ENCODE measurements at places on chromosomes 7 and 10. TPM values are rescaled to one million over a fixed set of nuclear protein-coding genes. Genes with fewer than 3 reads are reported as not detected.

- no peak for DNase-seq
Measured at GRCh38 chr10:11224792-11225416, 207.2 kb downstream of the CELF2 start.

DNA sequence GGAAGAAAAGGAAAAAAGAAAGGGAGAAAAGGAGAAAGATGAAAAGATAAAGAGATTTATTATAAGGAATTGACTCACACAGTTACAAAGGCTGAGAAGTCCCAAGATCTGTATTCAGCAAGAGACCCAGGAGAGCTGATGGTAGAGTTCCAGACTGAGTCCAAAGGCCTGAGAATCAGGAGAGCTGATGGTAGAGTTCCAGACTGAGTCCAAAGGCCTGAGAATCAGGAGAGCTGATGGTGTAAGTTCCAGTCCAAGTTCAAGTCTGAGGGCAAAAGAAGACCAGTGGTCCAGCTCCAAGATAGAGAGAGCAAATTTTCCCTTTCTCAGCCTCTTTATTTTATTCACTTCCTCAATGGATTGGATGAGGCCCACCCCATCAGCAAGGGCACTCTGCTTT lies 97.3 kb upstream of the AOAH start:
- DNase-seq = no peak

GRCh38 chr10:125158601-125159485 lies 1.5 kb downstream of the CTBP2 start:
- DNase-seq = peak; percentile 53

Gene MOGAT3
- not detected for total RNA-seq

- DNase-seq = peak; percentile 17
Measured at GRCh38 chr7:103710247-103710646, 264.2 kb upstream of the SLC26A5 start.

- no peak for DNase-seq
Measured at GRCh38 chr10:72316748-72317435, 37.8 kb downstream of the DNAJB12 start.

Gene EVX1
- not detected for total RNA-seq

DNA sequence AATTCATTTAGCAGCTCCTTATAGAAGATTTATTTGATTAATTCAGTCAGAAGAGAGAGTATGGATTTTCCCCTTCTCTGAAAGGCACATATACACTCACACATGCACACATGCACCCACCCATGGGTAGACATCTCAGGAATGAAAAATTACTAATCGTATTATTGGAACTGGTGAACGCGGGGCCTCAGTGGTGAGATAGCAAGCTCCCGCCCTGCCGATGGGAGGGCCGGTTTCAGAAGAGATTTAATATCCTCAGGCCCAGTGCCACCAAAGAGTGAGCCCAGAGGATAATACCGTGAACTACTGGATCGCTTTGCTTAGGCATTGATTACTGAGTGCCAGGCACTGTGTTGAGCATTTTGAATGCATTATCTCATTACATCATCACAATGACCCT lies 38.0 kb upstream of the EMX2 start:
- no peak for DNase-seq

Gene GRM3
- not detected for total RNA-seq
